Ovary (tissue), 10 donors: ENCODE measurements at places on chromosomes 3 and 15. TPM values are rescaled to one million over a fixed set of nuclear protein-coding genes. Genes with fewer than 3 reads are reported as not detected.

Gene UROC1
- 0.08 TPM for total RNA-seq

Gene CTDSPL2
- 52.3 TPM for total RNA-seq

Gene RBPMS2
- total RNA-seq: 10.4 TPM

Gene RPUSD3
- 26.9 TPM for total RNA-seq

Gene WNT7A
- not detected for total RNA-seq

Gene MYRIP
- 4.9 TPM for total RNA-seq

Gene POLG
- 49.6 TPM for total RNA-seq

Gene GP5
- total RNA-seq: 0.57 TPM

Gene PLSCR4
- total RNA-seq: 30.7 TPM

Gene CALML4
- total RNA-seq: 3.1 TPM

Gene ZNF106
- 44.9 TPM for total RNA-seq

Gene GOLGA6L7
- not detected for total RNA-seq

Gene PLA2G4D
- total RNA-seq: not detected

Gene ADPRH
- total RNA-seq: 4.5 TPM

Gene TNFAIP8L3
- total RNA-seq: 10.2 TPM

Gene GOLGA6L10
- 2.2 TPM for total RNA-seq

Gene TIMP4
- 1.1 TPM for total RNA-seq

Gene ISG20
- total RNA-seq: 7.2 TPM

Gene MITF
- total RNA-seq: 19.7 TPM

Gene ANKRD34C
- not detected for total RNA-seq

Gene SPINK8
- not detected for total RNA-seq

Gene IGSF11
- 14.3 TPM for total RNA-seq

Gene DUOX1
- total RNA-seq: 2.4 TPM

Gene LIPH
- 0.61 TPM for total RNA-seq

Gene FAM81A
- total RNA-seq: 0.35 TPM

Gene TMEM42
- total RNA-seq: 11.2 TPM

Gene USP50
- not detected for total RNA-seq

Gene SIN3A
- 105 TPM for total RNA-seq

Gene CA12
- not detected for total RNA-seq

Gene PP2D1
- not detected for total RNA-seq

Gene SLC35G2
- 2.8 TPM for total RNA-seq

Gene LINGO1
- total RNA-seq: 0.92 TPM

Gene CASR
- 0.08 TPM for total RNA-seq

Gene CNTN3
- 0.68 TPM for total RNA-seq

Gene FRMD5
- 0.25 TPM for total RNA-seq

Gene SLC9C1
- not detected for total RNA-seq

Gene MKRN3
- total RNA-seq: not detected

Gene RHCG
- not detected for total RNA-seq

Gene GUCA1C
- not detected for total RNA-seq

Gene APOD
- 38.0 TPM for total RNA-seq

Gene GRM7
- total RNA-seq: not detected

Gene ZNF80
- total RNA-seq: not detected

Gene CAV3
- not detected for total RNA-seq

Gene AHSG
- total RNA-seq: 1.7 TPM

Gene SLCO2A1
- 0.83 TPM for total RNA-seq
